ENCODE measurements at places on chromosomes 5 and 9.

DNA sequence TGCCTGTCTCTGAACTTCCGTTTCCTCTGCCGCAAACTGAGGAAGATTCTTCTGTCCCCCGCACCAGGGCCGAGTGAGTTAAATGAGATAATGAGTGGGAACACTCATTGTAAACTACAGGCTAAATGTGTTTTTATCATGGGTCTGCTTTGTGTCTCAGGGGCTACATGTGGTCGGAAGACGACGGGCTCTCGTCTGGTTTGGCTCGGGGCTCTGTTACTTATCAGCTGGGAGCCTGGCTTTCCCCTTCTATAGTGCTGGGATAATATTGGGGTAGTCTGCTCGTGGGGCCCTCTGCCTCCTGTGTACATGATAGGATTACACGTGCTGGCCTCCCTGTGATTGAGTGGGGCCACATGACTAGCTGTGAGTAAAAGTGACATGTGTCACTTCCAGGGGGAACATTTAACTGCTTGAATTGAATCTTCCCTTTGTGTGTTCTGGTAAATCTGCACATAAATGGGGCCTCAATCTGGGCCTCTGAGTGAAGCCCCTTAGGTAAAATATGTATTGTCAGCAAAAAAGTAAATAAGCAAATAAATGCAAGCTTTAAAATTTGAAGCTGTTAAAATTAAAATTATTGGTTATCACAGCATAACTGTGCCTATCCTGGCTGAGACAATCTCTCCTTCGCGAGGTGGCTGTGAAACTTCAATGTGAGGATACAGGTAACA lies 86.9 kb upstream of the SH3PXD2B start:
- DNase-seq: no peak

GRCh38 chr9:130045725-130046450 lies 2.9 kb upstream of the FNBP1 start:
- DNase-seq: no peak

DNA sequence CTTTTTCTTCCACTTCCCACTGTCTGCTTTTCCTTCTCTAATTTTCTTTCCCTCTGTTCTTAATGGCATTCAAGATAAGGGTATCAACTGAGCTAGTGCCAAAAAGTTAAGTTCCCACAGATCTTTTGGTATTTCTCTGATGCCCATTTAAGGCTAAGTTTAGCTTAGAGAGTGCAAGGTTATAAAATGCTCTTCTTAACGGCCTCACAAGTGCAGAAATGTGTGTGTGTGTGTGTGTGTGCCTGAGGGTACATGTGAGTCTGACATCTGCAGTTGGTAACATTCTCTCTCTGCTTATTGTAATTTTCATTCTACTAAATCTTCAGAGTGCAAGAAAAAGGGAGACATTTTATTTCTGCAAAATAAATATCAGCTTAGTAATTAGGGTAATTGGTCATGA lies 24.2 kb downstream of the FBN2 start:
- DNase-seq: no peak

GRCh38 chr9:128121924-128122808 lies 5.4 kb downstream of the PTGES2 start:
- no peak for DNase-seq

- DNase-seq: no peak
Observed at GRCh38 chr5:34043099-34043876, at the start of gene C1QTNF3. Gene C1QTNF3 (minus strand): TSS chr5:34043213. CDS start chr5:34043125, 88 bp downstream.

- DNase-seq: no peak
Observed at GRCh38 chr9:37740128-37740527, 13.5 kb upstream of the TRMT10B start.

DNA sequence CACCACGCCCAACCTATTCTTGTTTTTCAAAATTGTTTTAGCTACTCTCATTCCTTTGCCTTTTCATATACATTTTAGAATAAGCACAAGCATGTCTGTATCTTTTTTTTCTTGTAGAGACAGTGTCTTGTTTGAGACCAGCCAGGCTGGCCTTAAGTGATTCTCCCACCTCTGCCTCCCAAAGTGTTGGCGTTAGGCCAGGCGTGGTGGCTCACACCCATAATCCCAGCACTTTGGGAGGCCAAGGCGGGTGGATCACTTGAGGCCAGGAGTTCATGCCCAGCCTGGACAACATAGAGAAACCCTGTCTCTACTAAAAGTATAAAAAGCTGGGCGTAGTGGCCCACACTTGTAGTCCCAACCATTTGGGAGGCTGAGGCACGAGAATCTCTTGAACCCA lies 13.1 kb downstream of the RNF44 start:
- DNase-seq: no peak

GRCh38 chr5:91722736-91723467 lies 339.8 kb upstream of the ARRDC3 start:
- DNase-seq: no peak

DNA sequence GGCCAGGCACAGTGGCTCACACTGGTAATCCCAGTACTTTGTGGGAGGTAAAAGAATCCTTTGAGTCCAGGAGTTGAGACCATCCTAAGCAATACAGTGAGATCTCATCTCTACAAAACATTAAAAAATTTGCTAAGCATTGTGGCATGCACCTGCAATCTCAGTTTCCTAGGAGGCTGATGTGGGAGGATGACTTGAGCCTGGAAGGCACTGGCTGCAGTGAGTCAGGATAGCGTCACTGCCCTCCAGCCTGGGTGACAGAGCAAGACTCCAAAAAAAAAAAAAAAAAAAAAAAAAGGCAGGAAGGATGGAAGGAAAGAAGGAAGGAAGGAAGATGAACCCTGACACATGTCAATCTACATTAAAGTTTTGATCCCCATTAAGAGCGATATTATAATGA lies 1452.2 kb upstream of the ACO1 start:
- no peak for DNase-seq

DNA sequence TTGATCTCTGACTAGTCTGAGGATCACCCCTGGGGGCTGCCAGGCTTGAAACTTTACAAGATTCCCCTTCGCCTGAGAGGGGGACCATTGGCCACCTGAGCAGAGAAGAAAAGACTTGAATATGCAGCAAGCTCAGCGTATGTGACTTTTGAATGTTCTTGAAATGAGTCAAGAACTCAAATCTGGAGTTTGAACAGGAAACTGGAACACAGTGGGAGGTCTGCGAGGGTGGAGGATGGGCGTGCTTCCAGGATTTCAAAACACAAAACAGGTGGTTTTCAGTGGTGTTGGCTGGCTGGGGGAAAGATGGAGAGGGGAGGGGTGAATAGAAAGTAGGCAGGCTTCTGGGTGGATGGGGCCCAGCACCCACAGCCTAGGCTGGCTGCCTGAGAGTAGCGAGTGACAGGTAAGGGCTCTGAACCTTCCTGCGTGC lies 40.6 kb downstream of the TMEM174 start:
- DNase-seq: no peak

- peak; percentile 34 for DNase-seq
Observed at GRCh38 chr9:69806627-69807026, 14.0 kb upstream of the CFAP95 start.

DNA sequence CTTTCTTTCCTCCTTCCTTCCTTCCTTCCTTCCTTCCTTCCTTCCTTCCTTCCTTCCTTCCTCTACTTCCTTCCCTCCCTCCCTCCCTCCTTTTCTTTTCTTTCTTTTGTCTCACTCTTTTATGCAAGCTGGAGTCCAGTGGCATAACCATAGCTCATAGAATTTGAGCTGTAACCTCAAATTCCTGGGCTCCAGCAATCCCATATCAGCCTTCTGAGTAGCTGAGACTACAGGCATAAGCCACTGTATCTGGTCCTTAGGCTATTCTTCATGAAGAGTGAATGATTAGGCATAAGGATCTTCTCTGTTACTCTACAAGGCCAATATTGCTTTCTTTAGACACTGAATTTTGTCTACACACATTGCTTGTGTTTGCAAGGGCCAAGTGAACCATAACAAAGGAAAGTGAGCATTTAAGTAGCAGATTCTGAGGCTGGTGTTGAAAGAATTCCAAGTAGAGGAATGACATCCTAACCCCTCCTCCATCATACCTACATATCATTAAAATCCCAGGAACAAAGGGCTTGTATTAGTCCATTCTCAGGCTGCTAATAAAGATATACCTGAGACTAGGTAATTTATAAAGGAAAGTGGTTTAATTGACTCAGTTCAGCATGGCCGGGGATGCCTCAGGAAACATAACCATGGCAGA lies 293.2 kb downstream of the HCN1 start:
- DNase-seq: no peak

DNA sequence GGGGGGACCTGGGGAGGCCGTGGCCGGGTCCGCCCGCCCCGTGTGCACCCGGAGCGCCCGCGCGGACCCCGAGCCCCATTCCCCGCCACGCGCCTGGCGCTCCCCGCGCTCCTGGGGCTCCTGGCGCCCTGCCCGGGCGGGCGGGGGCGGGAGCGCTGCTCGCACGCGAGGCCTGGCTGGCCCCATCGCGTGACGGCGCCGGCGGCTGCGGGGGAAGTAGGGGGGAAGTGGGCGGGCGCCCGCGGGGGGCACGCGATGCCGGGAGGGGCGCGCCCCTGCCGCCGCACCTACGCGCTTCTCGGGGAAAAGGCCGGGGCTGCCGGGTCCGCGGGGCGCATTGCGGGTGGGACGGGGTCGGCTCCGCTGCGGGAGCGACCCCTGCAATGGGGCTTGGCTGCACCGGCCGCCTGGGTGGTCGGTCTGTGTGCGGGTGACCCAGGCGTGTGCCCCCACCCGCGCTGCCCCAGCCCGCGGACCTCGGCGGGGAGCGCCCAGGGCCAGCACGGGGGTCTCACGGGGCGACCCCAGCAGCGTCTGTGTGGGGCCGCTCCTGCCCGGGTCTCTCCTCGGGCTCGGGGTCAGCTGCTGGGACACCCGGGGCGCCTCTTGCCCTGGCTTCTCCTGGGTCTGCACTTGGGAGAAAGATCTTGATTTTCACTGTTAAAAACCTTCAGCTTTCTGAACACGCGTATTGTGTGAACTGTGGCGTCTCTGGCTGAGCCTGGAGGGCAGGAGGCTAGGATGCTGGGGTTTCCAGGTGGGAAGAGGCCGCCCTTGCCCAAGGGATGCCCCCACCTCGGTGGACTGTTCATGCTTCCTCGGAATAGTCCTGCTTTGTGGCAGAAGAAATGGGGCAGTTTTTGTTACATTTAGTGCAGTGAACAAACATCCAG lies 52.4 kb downstream of the AHRR start:
- peak; percentile 84 for DNase-seq

DNA sequence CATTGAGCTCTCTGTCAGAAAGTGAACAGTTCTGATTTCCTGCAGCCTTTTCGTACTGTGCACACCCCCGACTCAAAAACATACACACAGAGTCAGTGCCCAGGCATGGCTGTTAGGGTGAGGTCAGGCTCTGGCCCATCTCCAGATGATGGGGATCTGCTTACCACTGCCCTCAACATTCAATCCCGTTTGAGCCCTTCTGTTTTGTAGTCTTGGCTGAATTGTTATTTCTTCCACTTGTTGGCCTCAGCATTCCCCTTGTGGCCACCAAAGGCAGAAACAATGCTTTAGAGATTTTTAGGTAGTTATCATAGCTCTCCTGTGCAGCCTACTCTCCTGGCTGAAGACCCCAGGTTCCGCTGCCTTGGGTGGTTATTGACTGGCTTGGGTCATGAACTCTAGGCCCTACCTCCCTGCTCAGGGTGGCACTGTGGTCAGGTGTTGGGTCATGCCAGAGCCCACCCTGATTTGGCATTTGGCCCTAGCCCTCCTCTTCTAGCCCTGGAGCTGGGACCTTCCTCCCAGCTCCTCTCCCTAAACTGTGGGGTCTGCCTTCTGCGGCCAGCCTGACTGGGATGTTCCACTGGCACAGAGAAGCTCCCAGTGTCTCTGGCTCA lies 7.8 kb upstream of the MYOZ3 start:
- no peak for DNase-seq

GRCh38 chr5:120124031-120124430 lies 340.1 kb upstream of the PRR16 start:
- no peak for DNase-seq

- DNase-seq: peak; percentile 74
Observed at GRCh38 chr5:157143127-157143971, 684 bp upstream of the MED7 start.

DNA sequence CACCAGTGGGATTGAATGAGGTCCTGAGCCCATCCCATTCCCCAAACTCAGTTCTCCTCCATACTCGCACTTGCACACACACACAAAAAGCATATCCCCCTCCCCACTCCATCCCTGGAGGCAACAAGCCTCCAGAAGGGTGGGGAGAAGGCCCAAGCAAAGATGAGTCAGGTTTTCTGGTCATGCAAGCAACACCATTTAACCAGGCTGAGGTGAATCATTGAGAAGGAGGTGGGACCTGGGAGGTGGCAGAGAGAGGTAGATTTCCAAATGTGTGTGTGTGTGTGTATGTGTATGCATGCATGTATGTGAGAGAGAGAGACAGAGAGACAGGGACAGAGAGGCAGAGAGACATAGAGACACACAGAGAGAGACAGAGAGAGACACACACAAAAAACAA lies 185.2 kb upstream of the TRIM32 start:
- no peak for DNase-seq

- peak; percentile 64 for DNase-seq
Observed at GRCh38 chr5:138981586-138981985, 106.5 kb upstream of the LRRTM2 start.

DNA sequence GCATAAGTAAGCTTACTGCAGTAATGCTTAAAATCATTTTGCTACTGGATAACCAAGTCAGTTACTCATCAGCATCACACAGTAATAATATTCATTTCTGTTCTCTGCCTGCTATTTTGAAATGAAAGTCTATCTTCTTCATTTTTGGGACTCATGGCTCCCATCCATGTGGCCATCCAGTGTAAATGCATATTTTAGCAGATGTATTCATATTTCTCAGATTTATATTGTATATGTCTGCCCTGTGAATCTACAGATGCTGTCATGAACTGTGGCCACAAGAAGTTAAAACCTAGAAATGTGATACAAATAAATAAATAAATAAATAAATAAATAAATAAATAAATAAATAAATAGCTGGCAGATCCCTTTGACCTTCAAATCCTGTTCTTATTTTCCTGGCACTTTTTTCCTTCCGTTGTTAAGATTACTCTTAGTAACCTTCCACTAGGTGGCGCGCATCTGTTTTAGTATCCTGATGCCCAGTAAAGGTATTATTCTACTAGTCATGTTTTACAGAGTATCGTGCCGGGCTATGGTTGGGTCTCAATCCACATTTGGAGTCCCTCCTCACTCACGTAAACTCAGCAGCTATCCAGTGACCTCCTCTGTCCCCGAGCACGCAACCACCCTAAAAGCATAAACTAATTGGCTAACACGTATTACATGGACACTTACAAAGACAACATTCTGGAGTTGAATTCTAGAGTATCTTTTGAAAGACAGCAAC lies 79.2 kb upstream of the IL7R start:
- DNase-seq: peak; percentile 75

- DNase-seq: no peak
Observed at GRCh38 chr9:111413996-111414395, 70.2 kb downstream of the ECPAS start.

- DNase-seq: no peak
Observed at GRCh38 chr5:9020996-9021395, 524.9 kb downstream of the SEMA5A start.
